ENCODE measurements at places on chromosomes 2 and 18.

DNA sequence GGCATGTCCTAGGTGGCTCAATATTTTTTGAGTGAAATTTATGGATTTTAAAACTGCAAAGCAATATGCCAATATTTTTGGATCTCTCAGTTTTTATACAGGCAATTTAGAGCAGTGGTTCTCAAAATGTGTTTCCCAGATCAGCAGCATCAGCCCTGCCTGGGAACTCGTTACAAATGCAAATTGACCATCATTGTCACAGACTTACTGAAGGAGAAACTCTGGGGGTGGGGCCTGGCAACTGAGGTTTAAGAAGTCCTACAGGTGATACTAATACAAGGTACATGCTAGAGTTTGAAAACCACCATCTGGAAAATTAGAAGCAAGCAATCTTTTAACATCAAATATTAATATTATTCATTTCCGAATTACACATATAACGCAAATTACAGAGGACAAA lies 215.6 kb upstream of the PID1 start:
- DNase-seq, result no peak

GRCh38 chr18:78730546-78730945 lies 249.1 kb upstream of the SALL3 start:
- no peak for DNase-seq

DNA sequence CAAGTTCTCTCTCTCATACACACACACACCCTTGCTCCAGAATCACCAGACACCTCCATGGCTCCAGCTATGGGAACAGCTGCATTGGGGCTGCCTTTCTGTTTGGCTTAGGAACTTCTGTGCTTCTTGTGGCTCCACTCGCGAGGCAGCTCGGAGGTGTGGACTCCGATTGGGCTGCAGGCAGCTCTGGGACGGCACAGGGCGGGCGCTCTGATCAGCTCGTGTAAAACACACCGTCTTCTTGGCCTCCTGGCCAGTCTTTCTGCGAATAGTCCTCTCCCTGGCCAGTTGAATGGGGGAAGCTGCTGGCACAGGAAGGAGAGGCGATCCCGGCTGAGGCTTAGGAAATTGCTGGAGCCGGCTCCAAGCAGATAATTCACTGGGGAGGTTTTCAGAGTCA lies 22.4 kb downstream of the FOSL2 start:
- DNase-seq, result no peak

DNA sequence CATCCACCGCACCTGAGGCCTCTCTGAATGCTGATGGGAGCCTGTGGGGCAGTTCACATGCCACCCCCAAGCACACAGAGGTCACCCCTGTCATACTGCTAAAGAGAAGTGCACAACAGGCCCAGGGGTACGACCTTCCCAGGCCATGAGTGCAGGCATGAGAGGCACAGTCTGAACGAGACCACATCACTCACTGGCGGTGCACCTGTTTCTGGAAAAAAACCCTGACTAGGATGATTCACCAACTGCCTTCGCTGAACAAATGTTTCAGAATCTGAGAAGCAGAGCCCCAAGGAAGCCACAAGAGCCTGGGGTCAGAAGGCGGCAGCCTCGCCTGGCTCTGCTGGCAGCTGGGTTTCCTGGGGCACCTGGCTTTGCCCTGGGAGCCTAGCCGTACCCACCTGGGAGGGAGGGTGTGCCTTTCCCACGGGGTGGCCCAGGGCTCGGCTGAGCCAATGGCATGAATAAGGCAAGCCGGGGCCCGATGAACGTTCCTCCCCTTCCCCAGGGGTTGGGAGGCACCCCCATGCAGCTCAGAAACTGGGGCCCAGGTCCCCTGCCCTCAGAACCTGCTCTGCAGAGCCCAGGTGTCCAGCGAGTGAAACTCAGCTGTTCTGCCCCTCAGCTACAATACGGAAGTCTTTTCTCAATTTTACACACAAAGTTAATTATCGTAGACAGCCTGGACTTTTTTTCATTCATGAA lies 73.8 kb downstream of the HDAC4 start:
- DNase-seq, result peak; percentile 32
